ENCODE measurements at places on chromosomes 5 and 9.

- no peak for DNase-seq
Observed at GRCh38 chr5:111584651-111585050, 72.3 kb upstream of the STARD4 start.

DNA sequence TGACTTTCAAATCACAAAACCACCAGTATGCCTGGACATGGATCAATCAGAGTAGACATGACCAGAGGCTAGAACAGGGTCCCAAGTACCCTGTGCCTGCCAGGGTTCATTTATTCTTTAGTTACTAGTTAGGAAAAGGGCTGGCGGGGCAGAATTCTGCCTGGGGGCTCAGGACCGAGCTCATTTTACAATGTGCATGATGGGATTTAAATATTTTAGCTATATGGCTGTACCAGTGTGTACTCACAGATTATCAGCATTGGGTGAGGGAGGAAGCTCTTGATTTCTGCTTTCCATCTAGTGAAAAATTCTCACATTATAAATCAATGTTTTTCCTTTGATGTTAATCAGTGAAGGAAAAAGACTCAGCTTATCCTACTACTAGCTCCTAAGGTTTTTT lies 1511.1 kb downstream of the EFNA5 start:
- DNase-seq, result no peak

GRCh38 chr5:139698490-139699146 lies 50.5 kb downstream of the CXXC5 start:
- no peak for DNase-seq

DNA sequence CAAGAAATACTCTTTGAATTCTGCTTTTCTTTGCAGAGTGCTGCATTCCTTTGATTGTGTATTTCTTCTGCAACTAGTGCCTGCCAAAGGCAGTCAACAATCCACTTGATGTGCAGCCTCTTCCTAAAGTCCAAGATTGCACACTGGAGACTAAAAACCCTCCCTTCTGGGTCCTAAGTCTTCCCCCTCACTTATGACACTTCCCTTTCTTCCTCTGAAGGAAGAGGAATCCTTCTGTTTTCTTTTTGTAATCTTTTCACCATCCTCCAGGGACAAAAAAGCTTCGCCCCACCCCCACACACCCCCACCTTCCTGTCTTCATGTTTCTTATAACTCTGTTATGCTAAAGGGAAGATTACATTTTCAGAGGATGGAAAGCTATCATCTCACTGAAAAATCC lies 39.9 kb downstream of the WDR36 start:
- no peak for DNase-seq

GRCh38 chr5:174222891-174223290 lies 177.4 kb downstream of the NSG2 start:
- DNase-seq, result no peak

- DNase-seq, result no peak
Observed at GRCh38 chr5:163758283-163758711, 252.9 kb downstream of the MAT2B start.

DNA sequence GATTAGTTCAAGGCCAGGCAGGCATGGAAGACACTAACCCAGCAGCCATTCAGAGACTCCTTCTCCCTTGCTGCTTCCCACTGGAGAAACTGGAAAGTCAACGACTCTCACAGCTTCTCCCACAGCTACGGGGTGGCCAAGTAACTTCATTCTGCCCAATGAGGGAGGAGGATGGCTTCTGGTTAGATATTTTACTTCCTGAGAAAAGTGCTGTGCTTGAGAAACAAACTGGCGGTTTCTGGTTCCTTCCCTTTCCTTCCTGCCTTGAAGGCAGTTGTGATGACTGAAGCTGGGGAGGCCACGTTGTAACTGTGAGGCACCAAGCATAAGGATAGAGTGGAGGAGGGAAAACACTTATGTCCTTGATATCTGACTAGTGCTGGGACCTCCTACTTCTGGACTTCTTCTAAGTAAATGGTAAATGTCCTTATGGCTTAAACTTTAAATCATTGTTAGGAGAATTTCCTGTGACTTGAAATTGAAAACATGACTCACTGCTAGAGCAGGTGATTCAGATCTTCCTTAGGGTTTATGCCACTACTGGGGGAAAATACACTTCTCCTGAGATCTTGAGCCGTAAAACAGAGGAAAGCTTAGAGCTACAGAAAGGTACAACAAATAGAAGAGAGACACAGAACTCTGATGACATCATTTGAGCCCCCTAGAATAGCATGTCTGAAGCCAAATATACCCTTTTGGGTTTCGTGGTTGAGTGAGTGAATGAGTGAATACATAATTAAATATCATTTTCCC lies 3.1 kb upstream of the GNPDA1 start:
- no peak for DNase-seq

GRCh38 chr9:69218166-69218565 lies 44.1 kb downstream of the TJP2 start:
- no peak for DNase-seq

DNA sequence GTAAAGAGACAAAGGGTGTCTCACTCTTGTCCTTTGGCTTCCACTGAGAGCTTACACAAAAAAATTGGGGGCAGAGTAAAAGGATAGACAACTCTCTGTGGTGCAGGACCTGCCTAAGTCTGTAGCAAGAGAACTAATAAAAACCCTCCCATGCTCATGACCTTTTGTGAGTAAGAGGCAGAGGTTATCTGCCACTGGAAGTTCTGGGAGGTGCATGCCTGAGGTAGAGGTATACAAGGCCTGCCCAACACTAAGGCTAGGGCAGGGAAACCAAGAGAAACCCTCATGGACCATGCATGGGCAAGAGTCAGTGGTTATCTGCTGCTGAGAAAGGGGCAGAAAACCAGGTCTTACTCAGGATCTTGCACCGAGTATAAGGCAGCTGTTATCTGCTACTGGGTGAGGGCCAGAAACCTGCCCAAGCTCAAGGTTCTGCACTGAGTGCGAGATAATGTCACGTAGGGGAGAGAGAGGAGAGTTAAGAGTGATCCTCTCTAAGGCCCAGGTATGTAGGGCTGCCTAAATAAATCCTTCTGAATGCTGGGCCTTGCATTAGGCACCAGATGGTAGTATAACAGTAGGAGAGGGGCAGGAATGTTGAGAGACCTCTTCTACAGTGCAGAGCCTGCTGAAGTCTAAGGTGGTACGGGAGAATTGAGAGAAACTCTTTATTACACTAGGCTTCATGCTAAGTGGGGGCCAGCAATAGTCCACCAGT lies 143.4 kb downstream of the MACROH2A1 start:
- DNase-seq, result no peak

DNA sequence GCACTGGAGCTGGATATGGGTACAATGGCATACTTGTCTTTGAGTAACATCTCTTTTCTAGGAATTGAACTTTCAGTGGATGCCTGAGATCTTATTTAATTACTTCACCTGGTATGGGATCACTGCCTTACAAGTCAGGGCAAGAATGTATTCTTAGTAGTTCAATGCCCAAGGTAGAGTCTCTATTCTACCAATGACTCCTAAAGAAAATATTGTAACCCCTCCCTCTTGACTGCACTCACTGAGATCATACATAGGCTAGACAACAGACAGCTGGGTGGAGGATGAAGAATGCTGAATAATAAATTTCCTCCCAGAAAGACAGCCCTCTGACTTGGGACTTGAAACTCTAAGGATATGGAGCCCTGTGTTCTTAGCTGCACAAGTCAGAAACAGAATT lies 1216.3 kb upstream of the ACO1 start:
- DNase-seq, result no peak

DNA sequence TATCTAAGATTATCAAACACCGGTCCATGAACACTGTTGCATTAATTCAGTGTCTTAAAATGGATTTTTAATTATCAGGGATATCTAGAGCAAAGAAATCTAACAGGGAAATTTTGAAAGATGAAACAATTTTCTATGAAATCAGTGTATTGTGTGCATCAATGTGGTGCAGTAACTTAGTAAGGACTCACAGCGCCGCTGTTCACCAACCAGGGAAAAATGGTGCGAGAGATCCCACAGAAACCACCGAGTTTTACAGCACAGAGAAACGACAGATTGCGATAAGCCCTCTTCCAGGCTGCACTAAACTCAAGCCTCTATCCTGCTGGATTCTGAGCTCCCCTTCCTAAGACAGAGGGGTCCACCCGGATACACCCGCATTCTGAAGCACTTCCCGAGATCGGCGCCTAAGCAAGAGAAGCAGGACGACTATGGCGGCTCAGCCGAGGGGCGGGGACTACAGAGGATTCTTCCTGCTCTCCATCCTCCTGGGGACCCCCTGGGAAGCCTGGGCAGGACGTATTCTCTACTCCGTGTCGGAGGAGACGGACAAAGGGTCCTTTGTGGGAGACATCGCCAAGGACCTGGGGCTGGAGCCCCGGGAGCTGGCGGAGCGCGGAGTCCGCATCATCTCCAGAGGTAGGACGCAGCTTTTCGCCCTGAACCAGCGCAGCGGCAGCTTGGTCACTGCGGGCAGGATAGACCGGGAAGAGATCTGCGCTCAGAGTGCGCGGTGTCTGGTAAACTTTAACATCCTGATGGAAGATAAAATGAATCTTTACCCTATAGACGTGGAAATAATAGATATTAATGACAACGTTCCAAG lies at the start of gene PCDHGA7:
Gene PCDHGA7 (plus strand): TSS at position 274 of the 826 bp plus-strand sequence. CDS start 158 bp downstream, at position 432.
- no peak for DNase-seq

GRCh38 chr5:133494232-133494922 lies 118.0 kb downstream of the FSTL4 start:
- DNase-seq, result no peak

- no peak for DNase-seq
Observed at GRCh38 chr9:83219154-83219923, 156.4 kb upstream of the RASEF start.

GRCh38 chr5:439181-439580 lies 3.8 kb upstream of the EXOC3 start:
- no peak for DNase-seq

DNA sequence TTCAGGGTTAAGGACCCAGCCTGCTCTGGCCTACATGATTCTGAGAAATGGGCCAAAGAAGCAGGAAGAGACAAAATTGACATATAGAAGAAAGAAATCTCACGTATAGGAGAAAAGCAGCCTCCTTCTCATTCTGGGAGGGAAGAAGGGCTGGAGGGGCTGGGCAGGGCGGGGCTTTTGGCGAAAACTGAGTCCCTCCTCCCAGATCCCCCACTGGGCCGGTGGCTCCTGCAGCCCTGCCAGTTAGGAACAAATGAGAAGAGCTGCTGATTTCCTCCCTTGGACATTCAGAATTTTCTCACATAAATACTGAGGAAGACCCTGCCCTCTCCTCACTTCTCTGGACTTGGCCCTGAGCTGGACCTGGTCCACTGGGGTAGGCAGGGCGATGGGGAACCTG lies at the start of gene WNT8A:
Gene WNT8A (plus strand): TSS at position 332 of the 400 bp plus-strand sequence. CDS start 95 bp downstream, outside the sequence.
- DNase-seq, result no peak

DNA sequence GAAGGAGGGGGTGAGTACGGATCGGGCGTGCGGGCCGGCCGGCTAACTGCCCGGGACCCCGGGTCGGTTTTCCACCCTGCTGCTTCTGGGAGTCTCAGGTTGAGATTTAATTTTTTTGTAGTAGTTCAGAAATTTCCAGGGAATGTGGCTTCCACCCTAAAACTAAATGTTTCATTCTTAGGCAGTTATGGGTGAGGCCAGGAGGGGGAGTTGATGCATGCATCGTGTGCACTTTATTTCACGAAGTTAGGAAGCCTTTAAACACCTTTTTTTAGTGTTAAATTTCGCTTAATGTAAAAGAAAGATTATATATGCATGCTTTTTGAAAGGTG lies 905 bp downstream of the CDK9 start:
- no peak for DNase-seq

GRCh38 chr5:87924436-87924835 lies 344.2 kb downstream of the TMEM161B start:
- no peak for DNase-seq

GRCh38 chr5:120516805-120517204 lies 52.7 kb downstream of the PRR16 start:
- DNase-seq, result no peak

GRCh38 chr9:74281674-74282073 lies 215.5 kb upstream of the RORB start:
- no peak for DNase-seq

- no peak for DNase-seq
Observed at GRCh38 chr9:131833906-131834305, 94.0 kb upstream of the RAPGEF1 start.

- DNase-seq, result no peak
Observed at GRCh38 chr5:6432206-6432605, 16.5 kb upstream of the UBE2QL1 start.

DNA sequence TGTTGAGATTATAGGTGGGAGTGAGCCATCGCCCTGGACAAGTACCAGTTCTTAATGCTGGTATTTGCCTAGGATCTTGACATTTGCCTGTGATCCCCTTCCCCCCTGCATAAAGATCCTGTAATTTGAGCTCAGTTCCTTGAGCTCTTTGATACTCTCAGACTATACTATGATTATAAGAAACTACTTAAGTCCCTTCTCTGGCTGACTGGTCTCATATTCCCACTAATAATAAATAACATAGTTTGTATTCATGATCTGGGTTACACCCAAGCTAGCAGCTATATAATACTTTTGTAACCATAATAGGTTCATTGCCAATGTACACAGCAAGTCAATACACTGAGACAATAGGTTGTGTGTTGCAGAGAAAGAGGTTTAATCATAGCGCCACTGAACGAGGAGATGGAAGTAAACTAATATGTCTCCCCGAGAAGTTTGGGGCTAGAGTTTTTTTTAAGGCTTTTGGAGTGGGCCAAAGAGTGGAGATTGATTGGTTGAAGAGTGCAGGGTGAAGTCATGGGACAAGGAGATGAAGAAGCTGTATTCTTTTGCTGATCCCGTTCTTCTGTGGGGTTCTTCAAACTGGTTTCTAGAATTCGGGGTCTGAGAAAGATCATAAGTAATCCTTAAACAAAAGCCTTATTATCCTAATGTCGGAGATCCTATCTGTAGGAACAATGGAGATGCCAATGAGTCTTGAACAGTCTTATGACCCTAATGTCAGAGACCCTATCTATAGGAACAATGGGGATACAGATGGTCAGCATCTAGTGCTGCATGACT lies 20.7 kb upstream of the SHOC1 start:
- no peak for DNase-seq

DNA sequence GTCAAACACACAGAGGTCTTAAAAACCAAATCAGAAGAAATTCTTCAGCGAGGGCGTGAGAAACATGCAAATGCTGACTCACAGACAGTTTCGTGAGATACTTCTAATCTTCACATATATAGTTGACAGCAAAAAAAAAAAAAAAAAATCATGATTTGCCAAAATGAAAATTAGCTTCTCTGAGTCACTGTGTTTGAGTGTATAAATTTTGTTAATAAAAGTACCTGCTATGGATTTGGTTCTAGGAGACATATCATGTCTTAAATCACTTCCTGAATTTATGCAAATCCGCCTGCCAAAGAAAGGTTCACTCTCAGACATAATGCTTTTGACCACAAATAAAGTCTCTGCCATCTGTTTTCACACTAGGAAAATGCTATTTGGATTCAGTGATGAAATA lies 114.3 kb downstream of the SLC1A3 start:
- no peak for DNase-seq

- no peak for DNase-seq
Observed at GRCh38 chr9:26746357-26747072, 146.1 kb downstream of the CAAP1 start.

GRCh38 chr9:70159630-70160029 lies 99.1 kb upstream of the SMC5 start:
- DNase-seq, result no peak

Data from stimulated activated CD4-positive, alpha-beta T cell treated with anti-CD3 and anti-CD28 coated beads, TNF-alpha, amount 100 ng/mL, for 1 hour (primary cell).